ENCODE measurements at places on chromosomes 6 and 20.

- DNase-seq: peak; percentile 31
Observed at GRCh38 chr20:21184819-21185218, 58.9 kb downstream of the KIZ start.

DNA sequence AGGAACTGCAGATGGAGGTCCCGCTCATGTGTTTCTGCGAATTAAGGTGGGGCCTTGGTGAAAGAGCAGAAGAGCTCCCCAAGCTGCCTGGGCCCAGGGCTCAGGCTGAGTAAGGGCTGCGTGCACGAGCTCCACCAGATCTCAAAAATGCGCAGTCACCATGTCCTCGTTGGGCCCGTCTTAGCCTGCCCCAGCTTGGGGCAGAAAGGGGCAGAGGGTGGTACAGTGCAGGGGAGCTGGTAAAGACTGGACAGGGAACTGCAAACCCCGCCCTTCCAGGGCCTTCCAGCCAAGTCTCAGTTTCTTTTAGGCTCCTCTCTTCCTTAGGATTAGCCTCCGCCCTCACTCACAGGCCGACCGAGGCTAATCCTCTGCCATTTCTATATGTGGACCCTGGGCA is 101.6 kb downstream of the FOXF2 start:
- DNase-seq: no peak

DNA sequence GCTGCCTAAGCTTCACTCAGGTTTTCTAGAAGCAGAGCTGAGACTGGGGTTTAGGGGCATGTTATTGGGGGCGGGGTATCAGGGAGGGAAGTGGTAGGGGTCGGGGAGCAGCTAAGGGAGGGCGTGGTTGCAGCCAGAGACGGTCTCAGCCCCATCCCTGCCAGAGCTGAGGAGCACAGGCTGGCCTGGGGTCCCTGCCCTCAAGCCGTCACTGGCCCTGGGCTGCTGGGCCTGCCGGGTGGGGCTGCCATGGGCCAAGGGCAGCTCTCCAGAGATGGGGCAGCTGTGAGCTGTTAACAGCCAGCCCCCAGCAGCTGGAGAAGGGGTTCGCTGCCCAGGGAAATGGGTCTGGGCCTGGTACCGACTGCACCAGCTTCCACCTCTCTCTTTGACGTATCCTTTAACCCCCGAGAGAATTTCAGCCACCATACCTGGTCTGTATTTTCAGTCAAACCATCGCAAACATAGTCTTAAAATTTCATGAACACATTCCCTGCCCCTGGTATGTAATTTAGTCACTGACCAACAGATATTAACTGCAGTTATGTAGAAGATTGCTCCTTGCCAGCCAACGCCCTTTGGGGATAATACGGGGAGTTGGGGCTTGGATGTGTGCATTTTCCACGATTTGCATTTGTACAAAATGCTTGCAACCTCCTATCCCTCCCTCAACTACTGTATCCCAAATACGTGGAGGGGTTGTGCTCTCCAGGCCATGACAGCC is 253.4 kb downstream of the TAF4 start:
- DNase-seq: no peak

- no peak for DNase-seq
Observed at GRCh38 chr6:56022678-56023077, 147.3 kb upstream of the BMP5 start.

- peak; percentile 38 for DNase-seq
Observed at GRCh38 chr6:87436435-87436834, 28.7 kb downstream of the CFAP206 start.

DNA sequence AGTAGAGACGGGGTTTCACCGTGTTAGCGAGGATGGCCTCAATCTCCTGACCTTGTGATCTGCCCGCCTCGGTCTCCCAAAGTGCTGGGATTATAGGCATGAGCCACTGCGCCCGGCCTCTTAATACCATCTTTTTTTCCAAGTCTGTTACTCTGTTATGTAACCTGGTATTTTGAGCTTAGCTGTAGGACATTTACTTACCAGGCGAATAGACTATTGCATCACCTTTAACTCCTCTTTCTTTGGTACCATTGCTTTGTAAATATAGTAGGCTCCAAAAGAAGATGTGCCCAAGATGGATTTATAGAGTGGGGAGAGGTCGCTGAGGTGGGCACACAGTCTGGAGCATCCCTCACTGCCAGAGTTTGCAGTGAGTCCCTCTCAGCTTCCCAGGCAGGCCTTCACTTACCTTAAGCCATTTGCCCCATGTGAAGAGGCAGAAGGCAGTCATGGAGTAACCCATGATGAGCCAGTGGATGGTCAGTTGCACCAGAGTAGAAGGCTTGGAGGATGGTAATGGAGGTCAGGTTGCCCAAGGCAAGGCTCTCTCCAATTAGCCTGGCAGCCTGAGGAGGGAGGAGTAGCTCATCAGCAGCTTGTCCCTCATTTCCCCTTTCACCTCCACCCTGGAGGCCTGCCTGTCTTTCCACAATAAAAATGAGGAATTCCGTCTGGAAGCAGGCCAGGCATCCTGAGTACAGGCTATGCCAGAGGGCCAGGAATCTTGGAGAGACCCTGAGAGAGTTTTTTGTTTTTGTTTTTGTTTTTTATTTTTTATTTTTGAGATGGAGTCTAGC is 9.7 kb downstream of the TIAM2 start:
- no peak for DNase-seq

GRCh38 chr6:41894366-41895299 is 542 bp downstream of the USP49 start:
- no peak for DNase-seq

GRCh38 chr6:151482290-151482689 is 11.5 kb upstream of the CCDC170 start:
- DNase-seq: no peak

DNA sequence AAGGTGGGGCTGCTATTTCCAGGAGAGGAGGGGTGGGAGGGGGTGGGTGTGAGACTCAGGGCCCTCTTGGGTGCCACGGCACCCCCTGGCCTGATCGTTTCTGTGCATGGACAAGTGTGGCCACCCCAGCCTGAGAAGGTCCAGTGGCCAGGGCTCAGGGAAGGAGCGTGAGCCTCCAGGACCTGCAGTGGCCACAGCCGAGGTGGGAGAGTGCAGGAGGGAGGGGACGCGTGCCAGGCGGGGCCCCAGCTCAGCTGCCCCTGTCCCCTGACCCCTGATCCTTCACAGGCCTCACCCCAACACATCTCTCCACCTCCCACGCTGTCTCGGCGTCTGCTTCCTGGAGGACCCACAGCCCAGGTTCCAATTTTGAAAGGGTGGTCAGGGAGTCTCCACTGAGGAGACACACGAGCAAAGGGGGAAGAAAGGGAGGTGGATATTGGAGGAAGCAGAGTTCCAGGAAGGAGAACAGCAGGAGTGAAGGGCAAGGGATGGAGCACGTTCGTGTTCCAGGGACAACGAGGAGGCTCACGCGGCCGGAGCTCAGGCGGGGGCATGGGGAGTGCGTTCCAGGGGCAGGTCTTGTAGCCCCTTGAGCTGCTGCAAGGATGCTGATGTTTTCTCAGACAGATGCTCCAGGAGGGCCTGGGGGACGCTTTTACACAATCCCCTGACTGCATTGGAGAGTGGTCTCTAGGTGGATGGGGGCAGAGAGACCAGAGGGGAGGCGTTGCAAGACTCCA is 4.2 kb upstream of the HRH3 start:
- DNase-seq: no peak

GRCh38 chr6:44002067-44002592 is 125.1 kb downstream of the MRPL14 start:
- DNase-seq: no peak

DNA sequence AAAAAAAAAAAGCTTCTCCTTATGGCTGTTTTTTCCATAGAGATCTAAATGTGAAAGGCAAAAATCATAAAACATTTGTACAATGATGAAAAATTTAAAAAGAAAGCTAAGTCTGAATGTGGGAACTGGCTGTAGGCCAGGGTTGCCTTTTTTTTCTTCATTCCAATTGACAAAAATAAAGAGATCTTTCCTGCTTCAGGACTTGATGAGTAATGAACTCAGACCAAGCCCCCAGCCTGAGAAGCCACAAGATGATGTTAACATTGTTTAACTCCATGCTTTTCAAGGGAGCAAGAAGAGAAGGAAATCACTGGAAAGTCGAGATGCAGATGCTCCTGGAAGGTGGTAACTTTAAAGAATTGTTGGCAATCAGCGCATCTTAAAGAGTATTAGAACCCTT is 41.4 kb downstream of the TRMT6 start:
- no peak for DNase-seq

GRCh38 chr6:126118058-126118755 is 131.9 kb downstream of the TRMT11 start:
- no peak for DNase-seq

DNA sequence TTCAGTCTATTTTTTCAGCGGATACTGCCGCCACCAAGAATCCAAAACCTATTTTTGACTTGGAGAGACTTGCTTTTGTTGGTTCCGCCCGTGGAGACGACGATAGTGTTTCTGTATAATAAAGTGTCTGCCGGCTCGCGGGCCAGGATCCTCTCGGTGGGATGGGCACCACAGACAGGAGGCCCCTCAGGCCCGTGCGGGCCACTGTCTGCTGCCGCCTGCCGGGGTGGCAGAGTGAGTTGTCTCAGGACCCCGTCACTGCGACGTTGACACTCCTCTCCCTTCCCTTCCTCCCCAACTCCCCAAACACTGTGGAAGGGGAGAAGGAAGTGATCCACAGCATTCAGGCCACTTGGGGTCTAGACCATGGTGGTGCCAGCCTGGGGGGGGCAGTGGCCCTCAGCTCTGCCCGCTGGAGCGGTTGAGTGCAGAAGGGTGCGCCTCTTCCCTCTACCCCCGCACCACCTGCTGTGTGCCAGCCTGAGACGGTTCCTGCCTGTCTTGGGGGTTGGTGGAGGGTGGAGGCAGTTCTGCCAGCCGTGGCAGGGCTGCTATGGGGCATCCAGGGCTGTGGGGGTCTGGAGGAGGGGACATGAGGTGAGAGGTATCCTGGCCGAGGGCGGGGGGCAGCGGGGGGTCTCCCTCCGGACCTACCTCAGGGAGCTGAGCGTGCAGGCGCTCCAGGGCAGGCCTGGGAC is 17.5 kb downstream of the RBM38 start:
- no peak for DNase-seq

GRCh38 chr20:57251344-57251743 is 15.1 kb downstream of the BMP7 start:
- DNase-seq: no peak

Measured in skeletal muscle cell (primary cell).